Renal cortical epithelial cell (primary cell): ENCODE measurements at places on chromosomes 4 and X.

GRCh38 chr4:138307319-138307718, 65.2 kb upstream of the SLC7A11 start:
- no peak for DNase-seq

- DNase-seq: no peak
Measured at GRCh38 chrX:102113367-102113766, 12.1 kb upstream of the TCEAL2 start.

GRCh38 chr4:2044119-2044485, 15.0 kb upstream of the NAT8L start:
- no peak for DNase-seq

GRCh38 chr4:132125131-132125530, 1024.0 kb upstream of the PCDH10 start:
- no peak for DNase-seq

GRCh38 chr4:38752372-38752940, 30.3 kb downstream of the TLR10 start:
- peak; percentile 87 for DNase-seq

DNA sequence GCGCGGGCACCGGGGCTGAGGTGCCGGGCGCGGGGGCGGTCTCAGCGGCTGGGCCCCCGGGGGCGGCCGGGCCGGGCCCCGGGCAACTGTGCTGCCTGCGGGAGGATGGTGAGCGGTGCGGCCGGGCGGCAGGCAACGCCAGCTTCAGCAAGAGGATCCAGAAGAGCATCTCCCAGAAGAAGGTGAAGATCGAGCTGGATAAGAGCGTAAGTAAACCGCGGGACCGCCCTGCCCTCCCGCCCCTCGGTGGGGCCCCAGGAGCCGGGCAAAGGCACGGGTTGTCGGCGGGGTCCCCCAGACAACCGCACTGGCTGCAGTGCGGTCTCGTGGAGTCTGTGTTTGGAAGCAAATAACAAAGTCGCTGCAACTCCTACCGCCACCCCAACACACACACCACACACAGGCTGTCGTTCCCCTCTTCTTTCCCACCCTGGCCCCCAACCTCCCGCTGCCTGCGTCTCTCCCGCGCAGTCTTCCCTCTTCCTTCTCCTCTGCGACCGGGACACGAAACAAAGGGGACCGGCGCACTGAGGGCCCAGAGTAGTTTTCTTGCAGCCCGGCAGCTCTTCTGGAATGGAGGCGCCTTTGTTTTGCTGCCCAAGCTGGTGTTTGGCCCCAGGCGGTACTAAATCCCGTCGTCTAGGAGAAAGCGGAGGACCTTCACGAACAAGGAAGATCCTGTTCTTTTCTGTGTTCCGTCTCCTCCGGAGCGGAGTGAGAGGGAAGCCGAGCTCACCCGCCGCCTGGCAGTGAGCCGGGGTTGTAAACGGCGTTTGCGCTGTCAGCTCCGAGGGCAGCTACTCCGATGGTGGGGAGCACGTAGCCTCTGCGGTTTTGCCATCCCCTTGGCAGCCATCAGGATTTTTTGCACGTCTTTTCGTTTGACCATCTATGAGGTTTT, 788 bp downstream of the SAP30 start:
- peak; percentile 47 for DNase-seq

DNA sequence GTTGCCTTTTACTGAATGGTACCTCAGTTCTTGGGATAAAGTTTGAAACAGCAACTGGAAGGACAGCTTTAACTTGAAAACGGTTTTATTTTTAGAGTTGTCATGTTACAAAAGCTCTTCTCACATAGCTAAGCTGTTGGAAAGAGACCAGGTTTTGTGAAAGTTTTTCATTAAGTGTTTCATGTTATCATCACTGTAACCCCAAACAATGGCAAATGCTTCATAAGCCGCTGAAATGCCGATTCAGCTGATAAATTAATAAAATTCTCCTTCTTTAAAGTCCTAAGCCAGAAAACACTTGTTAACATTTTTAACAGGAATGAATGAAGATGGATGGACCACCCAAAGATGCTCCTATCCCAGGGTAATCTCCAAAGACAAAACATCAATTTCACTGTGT, 76.1 kb upstream of the IRF2 start:
- no peak for DNase-seq

GRCh38 chrX:24214568-24214967, 65.0 kb downstream of the ZFX start:
- DNase-seq: no peak

DNA sequence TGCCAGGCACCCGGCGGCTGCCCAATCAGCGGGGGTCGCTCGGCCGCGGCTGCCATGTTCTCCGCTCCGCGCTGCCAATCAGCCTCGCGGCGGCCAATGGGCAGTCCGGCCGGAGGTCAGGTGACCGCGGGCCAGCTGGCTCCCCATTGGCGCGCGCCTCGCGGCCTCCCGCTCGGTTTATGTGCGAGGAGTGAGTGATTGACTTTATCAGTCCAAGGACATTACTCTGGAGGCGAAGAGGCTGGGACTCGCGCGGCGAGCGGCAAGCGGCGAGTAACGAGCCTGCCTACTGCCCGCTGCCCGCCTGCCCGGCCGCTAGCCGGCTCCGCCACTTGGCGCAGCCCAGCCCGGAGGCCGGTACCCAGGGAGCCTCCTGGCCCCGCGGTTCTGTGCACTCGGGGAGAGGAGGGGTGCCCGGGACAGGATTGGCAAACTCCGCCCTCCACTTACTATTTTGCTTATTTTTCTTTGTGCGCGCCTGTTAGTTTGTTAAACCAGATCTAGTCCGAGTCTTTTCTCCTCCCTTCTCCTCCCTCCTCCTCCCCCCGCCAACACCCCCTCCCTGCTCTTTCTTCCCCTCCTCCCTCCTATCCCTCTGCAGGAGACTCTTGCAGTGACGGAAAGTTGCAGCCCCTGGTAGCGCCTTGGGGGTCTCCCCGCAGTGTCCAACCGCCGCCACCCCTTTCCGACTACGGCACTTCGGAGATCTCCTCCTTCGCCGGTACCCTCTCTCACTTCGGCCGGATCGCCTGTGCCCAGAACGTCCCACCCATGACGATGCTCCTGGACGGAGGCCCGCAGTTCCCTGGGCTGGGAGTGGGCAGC, at the start of gene ZIC3:
Gene ZIC3, plus strand, starts transcription at position 207 of the 825 bp plus-strand sequence. Its CDS starts 565 bp downstream, at position 772.
- DNase-seq: peak; percentile 0
